ENCODE measurements at places on chromosomes 1 and 21. TPM values are rescaled to one million over a fixed set of nuclear protein-coding genes. Genes with fewer than 3 reads are reported as not detected.

PINK1 gene
- 69.4 TPM for total RNA-seq

EXO1 gene
- 9.4 TPM for total RNA-seq

CSMD2 gene
- 0.19 TPM for total RNA-seq

SPRR3 gene
- total RNA-seq: not detected

OR2L5 gene
- not detected for total RNA-seq

AIRE gene
- total RNA-seq: not detected

EDN2 gene
- not detected for total RNA-seq

CHAF1B gene
- total RNA-seq: 2.8 TPM

FHAD1 gene
- total RNA-seq: 0.19 TPM

IQCC gene
- total RNA-seq: 1.8 TPM

PYCR2 gene
- 26.7 TPM for total RNA-seq

AK5 gene
- total RNA-seq: 61.4 TPM

SFN gene
- total RNA-seq: 0.16 TPM

VPS13D gene
- total RNA-seq: 22.2 TPM

MMP23B gene
- 0.19 TPM for total RNA-seq

MAB21L3 gene
- not detected for total RNA-seq

RNU1-2 gene
- total RNA-seq: 6,751 TPM

PTPN7 gene
- total RNA-seq: 0.49 TPM

SERPINC1 gene
- not detected for total RNA-seq

IGSF8 gene
- 15.1 TPM for total RNA-seq

TNFSF18 gene
- 96.4 TPM for total RNA-seq

ATP6V1G3 gene
- total RNA-seq: not detected

TTC34 gene
- total RNA-seq: under 0.01 TPM

LENEP gene
- total RNA-seq: not detected

DNAI4 gene
- 3.4 TPM for total RNA-seq

OR2M3 gene
- total RNA-seq: not detected

PGLYRP4 gene
- total RNA-seq: not detected

KISS1 gene
- 2.1 TPM for total RNA-seq

PTGFR gene
- total RNA-seq: 0.38 TPM

OR6K3 gene
- not detected for total RNA-seq

PRR9 gene
- not detected for total RNA-seq

DMRTA2 gene
- not detected for total RNA-seq
